ENCODE measurements at places on chromosomes 12 and 14. TPM values are rescaled to one million over a fixed set of nuclear protein-coding genes. Genes with fewer than 3 reads are reported as not detected.

DNA sequence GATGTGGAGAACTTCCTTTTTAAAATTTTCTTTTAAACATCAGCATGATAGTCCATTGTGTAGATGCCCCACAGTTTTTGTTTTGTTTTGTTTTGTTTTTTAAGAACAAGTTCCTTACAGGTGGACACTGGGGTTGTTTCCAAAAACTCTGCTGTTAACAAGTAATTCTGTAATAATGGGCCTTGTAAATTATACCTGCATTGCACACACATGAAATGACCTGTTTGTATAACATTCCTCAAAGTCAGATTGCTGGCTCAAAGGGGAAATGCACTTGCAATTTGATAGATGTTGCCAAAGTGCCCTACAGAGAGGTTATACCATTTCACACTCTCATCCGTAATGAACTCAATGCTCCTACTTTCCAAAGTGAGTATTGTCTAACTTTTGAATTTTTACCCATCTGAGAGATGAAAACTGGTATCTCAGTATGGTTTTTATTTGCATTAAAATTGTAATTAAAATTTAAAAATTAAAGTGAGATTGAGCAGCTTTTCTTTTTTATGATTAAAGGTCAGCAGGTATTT is 89.2 kb downstream of the SPPL3 start:
- H3K27ac ChIP-seq: no peak overlapping the region
- no peak overlapping the region for H3K4me3 ChIP-seq
- H3K27me3 ChIP-seq: no peaks in the 10 kb centered on the region
- peaks cover 6% of the 10 kb centered on the region for H3K36me3 ChIP-seq

- peak overlapping the region; percentile 94 for H3K4me3 ChIP-seq
- H3K27me3 ChIP-seq: no peaks in the 10 kb centered on the region
- peaks cover 47% of the 10 kb centered on the region for H3K4me1 ChIP-seq
- H3K36me3 ChIP-seq: no peaks in the 10 kb centered on the region
These were observed 521 bp downstream of the MAP4K5 start for GRCh38 chr14:50531595-50532501.

GRCh38 chr14:103118663-103119404 is 4.4 kb upstream of the TNFAIP2 start:
- no peak overlapping the region for H3K27ac ChIP-seq
- H3K36me3 ChIP-seq: no peaks in the 10 kb centered on the region
- DNase-seq: no peak
- peaks cover 17% of the 10 kb centered on the region for H3K4me1 ChIP-seq
- H3K4me3 ChIP-seq: no peak overlapping the region

DNA sequence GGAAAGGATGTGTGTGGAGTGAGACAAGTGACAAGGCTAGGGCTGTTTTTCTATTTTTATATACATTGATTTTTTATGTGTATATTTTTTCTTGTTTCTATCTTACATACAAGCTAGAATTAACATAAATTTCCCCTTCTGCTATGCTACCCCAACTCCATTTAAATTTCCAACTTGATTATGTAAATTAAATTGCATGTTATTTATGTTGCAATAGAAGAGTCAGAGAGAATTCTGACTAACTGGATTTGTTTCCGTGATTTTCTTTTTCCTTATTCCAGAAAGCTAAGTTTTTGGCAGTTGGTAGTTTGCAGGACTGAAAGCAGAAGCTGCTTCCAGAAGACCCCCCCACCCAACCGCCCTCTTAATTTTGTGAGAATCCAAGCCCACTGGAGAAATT is 8.9 kb upstream of the YBX3 start:
- H3K4me3 ChIP-seq: no peak overlapping the region
- peaks cover 34% of the 10 kb centered on the region for H3K27me3 ChIP-seq
- no peak for DNase-seq
- no peaks in the 10 kb centered on the region for H3K36me3 ChIP-seq
- H3K4me1 ChIP-seq: no peaks in the 10 kb centered on the region

- H3K27me3 ChIP-seq: peaks cover 2% of the 10 kb centered on the region
- no peak for DNase-seq
- H3K36me3 ChIP-seq: no peaks in the 10 kb centered on the region
- H3K27ac ChIP-seq: no peak overlapping the region
- H3K4me3 ChIP-seq: no peak overlapping the region
These were observed 84.4 kb downstream of the GALC start for GRCh38 chr14:87908550-87908949.

DNA sequence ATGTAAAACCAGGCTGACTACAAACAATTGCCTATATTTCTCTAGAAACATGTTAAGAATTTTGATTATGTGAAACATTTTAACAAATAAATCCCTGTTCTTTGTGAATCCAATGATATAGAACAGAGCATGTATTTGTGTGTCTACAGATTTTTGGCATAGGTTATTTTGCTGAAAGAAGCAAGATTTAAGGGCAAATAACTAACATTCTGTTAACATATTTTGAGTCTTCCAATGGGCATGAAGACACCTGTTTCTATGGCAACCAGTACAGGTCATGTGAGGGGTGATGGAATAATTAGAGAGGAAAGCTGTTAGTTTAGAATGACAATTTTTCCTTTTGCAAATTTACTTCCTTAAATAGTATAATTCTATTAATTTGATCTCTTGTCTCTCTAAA is 8.8 kb downstream of the ART4 start:
- DNase-seq: no peak
- H3K4me3 ChIP-seq: no peak overlapping the region
- H3K36me3 ChIP-seq: no peaks in the 10 kb centered on the region
- peak overlapping the region; percentile 72 for H3K27ac ChIP-seq
- H3K27me3 ChIP-seq: no peaks in the 10 kb centered on the region

GRCh38 chr14:65103150-65103760 is 938 bp upstream of the MAX start:
- peak overlapping the region; percentile 88 for H3K27ac ChIP-seq
- H3K4me3 ChIP-seq: peak overlapping the region; percentile 86

GRCh38 chr12:84920331-84920730 is 7.7 kb upstream of the SLC6A15 start:
- no peak overlapping the region for H3K27ac ChIP-seq
- H3K36me3 ChIP-seq: no peaks in the 10 kb centered on the region
- H3K27me3 ChIP-seq: peaks cover 22% of the 10 kb centered on the region
- no peaks in the 10 kb centered on the region for H3K4me1 ChIP-seq
- no peak overlapping the region for H3K4me3 ChIP-seq

- no peaks in the 10 kb centered on the region for H3K27me3 ChIP-seq
- no peaks in the 10 kb centered on the region for H3K36me3 ChIP-seq
- H3K4me1 ChIP-seq: peaks cover 51% of the 10 kb centered on the region
- H3K27ac ChIP-seq: peak overlapping the region; percentile 15
- H3K4me3 ChIP-seq: no peak overlapping the region
- no peak for DNase-seq
These were observed 468.0 kb downstream of the BCAT1 start for GRCh38 chr12:24480766-24481449.

GRCh38 chr12:76201758-76202157 is 117.3 kb upstream of the NAP1L1 start:
- no peak for DNase-seq
- H3K4me3 ChIP-seq: no peak overlapping the region
- peaks cover 3% of the 10 kb centered on the region for H3K4me1 ChIP-seq
- peaks cover 8% of the 10 kb centered on the region for H3K36me3 ChIP-seq

GRCh38 chr12:80756875-80757274 is 40.2 kb downstream of the MYF5 start:
- no peaks in the 10 kb centered on the region for H3K36me3 ChIP-seq
- peaks cover 3% of the 10 kb centered on the region for H3K4me1 ChIP-seq
- H3K27ac ChIP-seq: no peak overlapping the region
- no peaks in the 10 kb centered on the region for H3K27me3 ChIP-seq

- H3K4me3 ChIP-seq: no peak overlapping the region
- no peaks in the 10 kb centered on the region for H3K36me3 ChIP-seq
- H3K27me3 ChIP-seq: no peaks in the 10 kb centered on the region
- DNase-seq: no peak
- H3K4me1 ChIP-seq: peaks cover 4% of the 10 kb centered on the region
- H3K27ac ChIP-seq: no peak overlapping the region
These were observed 161.5 kb upstream of the FRMD6 start for GRCh38 chr14:51490205-51490604.

DNA sequence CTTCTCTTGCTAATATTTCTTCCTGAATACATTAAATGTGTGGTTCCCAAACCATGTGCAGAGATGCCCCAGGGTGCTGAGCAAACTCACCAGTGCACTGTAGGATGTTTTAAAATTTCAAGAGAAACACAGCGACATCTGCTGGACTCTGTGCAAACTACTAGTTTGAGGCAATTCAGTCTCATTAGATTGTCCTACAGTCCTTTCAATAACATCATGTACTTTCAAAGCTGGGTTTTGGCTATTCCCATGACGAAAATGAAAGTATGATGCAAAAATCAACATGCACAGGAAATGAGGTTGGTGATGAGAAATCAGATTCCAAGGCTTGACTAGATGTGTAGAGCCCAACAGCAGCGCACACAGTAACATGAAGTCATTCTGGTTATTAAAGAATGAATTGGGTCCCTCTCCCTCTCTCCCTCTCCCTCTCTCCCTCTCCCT is 66.3 kb downstream of the CLIP1 start:
- peaks cover 3% of the 10 kb centered on the region for H3K4me1 ChIP-seq
- H3K27me3 ChIP-seq: no peaks in the 10 kb centered on the region
- no peak overlapping the region for H3K4me3 ChIP-seq
- no peak overlapping the region for H3K27ac ChIP-seq

- peaks cover 3% of the 10 kb centered on the region for H3K36me3 ChIP-seq
- DNase-seq: no peak
- H3K27ac ChIP-seq: no peak overlapping the region
- H3K27me3 ChIP-seq: no peaks in the 10 kb centered on the region
- H3K4me3 ChIP-seq: no peak overlapping the region
These were observed 186.6 kb downstream of the CACNA1C start for GRCh38 chr12:2239381-2239871.

- no peak for DNase-seq
- H3K4me1 ChIP-seq: no peaks in the 10 kb centered on the region
- no peaks in the 10 kb centered on the region for H3K36me3 ChIP-seq
- H3K4me3 ChIP-seq: no peak overlapping the region
- no peaks in the 10 kb centered on the region for H3K27me3 ChIP-seq
These were observed 22.9 kb downstream of the KIF21A start for GRCh38 chr12:39420043-39420442.

Gene RNF34
- total RNA-seq: 42.5 TPM

Gene FAM90A1
- not detected for total RNA-seq

Gene TRIM9
- 4.4 TPM for total RNA-seq

Gene UNC79
- 0.08 TPM for total RNA-seq

Gene SDR9C7
- total RNA-seq: not detected

Gene SLC2A14
- 1.9 TPM for total RNA-seq

Gene RNF212B
- not detected for total RNA-seq

Gene SERPINA12
- total RNA-seq: not detected

Gene RERG
- total RNA-seq: 83.8 TPM

Gene RNU4-1
- total RNA-seq: 2,875 TPM

Gene A2ML1
- total RNA-seq: not detected

Gene ATL1
- 7.4 TPM for total RNA-seq

Gene PRB2
- total RNA-seq: not detected
